Stimulated activated CD4-positive, alpha-beta T cell treated with anti-CD3 and anti-CD28 coated beads, Interleukin-1b, Interleukin-23, amount 100 ng/mL, for 24 hours (primary cell): ENCODE measurements at places on chromosomes 12 and 14.

DNA sequence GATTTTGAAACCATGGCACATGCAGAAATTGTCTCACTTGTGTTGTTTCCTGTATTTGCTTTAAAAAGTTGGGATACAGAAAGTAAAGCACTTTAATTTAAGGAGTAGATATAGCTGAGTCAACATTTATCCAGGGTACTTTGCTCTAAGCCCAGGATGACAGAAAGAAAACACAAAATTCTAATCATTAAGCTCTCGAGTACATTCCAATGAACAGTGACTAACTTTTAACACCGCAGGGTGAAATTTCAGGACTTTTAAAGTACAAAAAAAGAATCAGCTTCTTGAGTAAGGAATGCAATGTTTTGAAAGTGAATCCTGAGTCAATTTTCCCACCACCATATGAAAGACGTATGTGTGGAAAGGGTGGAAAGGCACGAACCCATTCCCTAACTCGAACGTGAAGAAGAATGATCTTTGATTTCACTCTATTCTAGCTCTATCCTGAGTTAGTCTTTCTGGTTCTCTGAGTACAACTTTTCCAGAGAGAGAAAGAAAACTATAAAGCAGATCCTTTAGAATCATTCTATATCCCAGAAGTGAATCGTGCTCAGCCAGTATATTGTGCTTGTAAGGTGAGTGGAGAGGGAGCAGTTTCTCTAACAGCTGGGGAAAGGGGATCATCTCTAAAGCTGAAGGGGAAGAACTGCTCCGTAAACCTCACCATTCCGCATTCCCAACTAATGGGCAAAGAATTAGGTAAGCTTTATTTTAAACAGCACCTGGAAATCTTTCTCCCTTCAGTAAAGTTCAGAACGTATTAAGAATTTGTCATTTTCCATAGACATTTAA lies 779.0 kb upstream of the FLRT2 start:
- no peak for DNase-seq

DNA sequence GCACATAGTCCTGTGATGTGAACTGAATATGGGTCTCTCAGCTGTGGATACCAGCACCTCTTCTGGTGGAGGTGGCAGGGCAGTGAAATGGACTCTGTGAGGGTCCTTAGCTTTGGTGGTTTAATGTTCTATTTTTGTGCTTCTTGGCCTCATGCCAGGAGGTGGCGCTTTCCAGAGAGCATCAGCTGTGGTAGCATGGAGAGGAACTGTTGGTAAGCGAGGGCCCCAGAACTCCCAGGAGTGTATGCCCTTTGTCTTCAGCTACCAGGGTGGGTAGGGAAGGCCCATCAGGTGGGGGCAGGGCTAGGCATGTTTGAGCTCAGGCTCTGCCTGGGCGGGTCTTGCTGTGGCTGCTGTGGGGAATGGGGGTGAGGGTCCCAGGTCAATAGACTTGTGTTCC lies 241.7 kb downstream of the AEBP2 start:
- DNase-seq, result no peak

- no peak for DNase-seq
These were observed 453.9 kb downstream of the MED13L start for GRCh38 chr12:115823635-115824034.

- DNase-seq, result no peak
These were observed 277.1 kb downstream of the DPF3 start for GRCh38 chr14:72616811-72617210.

- no peak for DNase-seq
These were observed 521.1 kb upstream of the MGAT4C start for GRCh38 chr12:86777325-86777724.

- no peak for DNase-seq
These were observed 7.8 kb upstream of the TBPL2 start for GRCh38 chr14:55448141-55448614.
